ENCODE measurements at places on chromosomes 7 and 10.

DNA sequence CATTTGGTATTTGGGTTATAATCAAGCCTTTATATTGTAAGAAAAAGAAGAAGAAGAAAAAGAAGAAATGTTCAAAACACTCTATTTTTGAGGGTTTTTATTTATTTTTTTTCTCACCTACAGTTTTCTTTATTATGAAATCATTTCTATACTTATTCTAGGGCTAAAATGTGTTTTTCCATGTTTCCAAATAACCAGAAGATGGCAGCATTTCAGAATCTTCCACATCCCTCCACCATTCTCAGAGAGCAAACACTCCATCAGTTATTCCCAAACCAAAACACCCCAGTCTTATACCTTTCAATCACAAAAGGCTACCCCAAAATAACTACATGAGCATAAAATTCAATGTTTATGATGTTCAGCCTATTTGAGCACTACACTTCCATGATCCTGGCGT, 38.7 kb upstream of the PPP1R17 start:
- peak; percentile 56 for DNase-seq

DNA sequence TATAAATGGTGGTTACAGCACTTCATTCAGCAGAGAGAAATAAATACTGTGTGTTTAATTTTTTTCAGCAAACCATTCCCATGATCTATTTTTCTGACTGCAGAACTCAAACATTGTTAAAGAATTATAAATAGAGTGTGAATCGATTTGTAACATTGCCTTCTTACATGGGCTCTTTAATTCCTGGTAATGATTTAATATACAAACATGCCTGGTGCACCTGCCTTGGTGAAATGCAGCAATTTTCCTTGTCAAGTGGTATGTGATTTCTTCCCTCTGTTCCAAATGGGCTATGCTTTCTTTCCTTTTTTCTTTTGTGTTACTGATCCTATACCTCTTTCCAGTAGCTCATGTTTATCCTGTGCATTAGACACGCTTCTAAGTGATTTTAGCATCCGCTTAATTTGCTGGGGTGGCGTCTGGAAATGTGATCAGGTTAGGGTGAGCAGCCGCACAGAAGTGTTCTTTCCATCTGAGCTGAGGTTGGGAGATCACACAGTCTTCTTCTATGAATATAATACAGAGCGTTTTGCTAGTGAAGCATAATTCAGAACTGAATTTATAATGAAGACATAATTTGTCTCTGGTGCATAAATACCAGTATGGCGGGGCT, 94.3 kb upstream of the ITGB1 start:
- peak; percentile 27 for DNase-seq

- DNase-seq = no peak
These were observed 625.6 kb downstream of the SUGCT start for GRCh38 chr7:40760293-40760964.

DNA sequence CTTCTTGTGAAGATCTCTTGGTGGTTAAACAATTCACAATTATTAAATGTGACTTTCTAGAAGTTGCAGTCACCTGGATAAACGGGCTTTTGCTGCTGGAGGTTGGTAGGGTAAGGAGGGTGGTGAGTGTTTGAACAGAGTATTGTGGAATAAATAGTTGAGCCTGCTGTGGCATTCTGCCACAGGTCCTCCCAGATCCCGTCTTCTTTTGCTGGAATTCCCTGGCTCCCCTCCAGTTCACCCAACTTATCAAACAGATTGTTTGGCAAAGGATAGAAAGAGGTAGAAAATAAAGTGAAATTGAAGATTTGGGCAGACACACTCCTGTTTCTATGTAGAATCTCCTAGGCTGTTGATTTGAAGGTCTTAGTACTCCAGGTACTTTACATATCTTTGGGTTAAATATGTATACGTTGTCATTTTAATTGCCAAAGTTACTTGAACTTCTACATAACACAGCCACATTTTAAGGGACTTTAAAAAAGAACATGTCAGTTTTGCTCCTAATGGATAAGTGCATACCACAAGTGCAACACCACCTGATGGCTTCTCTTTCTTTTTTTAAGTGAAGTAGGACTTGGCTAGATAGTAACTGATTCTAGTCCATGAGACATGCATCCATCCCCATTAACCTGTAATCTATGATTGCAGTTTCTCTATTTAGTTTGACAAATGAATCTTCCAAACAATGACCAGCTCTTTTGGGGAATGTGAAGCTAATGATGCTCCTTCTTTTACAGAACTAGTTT, 83.0 kb downstream of the ARL4A start:
- DNase-seq = no peak

DNA sequence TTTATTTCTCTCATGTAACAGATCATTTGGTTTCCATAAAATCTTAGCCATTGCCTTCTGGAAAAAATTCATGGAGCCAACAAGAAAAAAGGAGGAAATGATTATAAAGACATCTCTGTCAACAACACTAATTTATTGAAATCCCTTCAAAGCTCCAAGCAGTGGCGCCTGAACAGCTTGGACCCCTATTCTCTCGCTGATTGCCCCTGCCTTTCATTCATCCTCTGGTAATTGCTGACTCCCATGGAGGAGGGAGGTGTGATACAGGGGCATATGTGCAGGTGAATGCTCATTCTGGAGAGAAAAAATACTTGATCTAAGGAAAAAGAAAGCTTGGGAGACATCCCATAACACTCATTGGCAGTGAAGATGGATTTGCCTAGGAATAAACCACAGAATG, 345.5 kb downstream of the FGFR2 start:
- no peak for DNase-seq

GRCh38 chr10:71561003-71561574, 158.5 kb downstream of the C10orf105 start:
- peak; percentile 49 for DNase-seq

DNA sequence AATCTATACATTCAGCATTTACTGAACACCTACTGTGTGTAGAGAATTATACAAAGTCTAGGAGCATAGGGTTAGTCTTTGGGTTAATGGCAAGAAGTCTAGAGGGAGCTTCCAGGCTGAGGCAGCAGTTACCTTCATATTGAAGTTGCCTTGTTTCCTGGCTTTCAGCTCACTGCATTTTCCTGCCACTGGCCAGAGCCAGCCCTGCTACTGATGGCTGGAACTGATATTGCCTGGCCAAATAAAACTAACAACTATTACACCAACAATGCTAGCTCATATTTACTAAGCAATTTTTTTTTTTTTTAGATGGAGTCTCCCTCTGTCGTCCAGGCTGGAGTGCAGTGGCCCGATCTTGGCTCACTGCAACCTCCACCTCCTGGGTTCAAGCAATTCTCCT, 165.7 kb upstream of the ITGB1 start:
- no peak for DNase-seq

GRCh38 chr7:39709768-39710311, 86.5 kb downstream of the RALA start:
- peak; percentile 94 for DNase-seq

DNA sequence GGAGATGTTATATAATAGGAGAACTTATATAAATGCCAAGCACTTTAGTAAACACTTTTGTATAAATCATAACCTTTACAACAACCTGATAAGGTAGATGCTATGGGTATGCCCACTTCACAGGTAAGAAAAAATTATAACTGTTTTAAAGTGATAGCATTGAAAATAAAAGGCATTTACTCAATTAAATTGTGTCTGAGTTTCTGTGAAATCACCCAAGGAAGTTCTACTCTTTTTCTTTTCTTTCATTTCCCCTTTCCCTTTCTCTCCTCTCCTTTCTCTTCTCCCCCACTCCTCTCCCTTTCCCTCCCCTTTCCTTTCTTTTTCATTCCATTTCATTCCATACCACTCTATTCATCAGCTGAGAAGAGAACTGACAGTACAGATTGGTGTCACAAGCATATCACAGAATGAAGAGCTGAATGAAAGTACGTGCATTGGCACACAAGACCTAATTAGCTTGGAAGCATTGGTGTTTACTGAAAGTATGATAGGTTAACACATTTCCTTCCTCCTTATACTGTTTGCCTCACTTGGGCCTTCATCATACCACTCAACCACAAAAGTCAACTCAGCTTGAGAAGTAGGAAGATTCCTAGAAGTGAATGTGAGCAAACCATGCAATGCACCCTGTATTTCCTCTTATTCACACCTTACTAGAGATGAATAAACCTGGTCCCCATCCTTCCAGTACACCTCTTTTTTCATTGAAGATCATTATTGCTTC, 117.9 kb upstream of the AGR3 start:
- no peak for DNase-seq

- no peak for DNase-seq
These were observed 146.2 kb upstream of the RET start for GRCh38 chr10:42930516-42931192.

GRCh38 chr7:105277341-105277740, 111.4 kb downstream of the SRPK2 start:
- no peak for DNase-seq

DNA sequence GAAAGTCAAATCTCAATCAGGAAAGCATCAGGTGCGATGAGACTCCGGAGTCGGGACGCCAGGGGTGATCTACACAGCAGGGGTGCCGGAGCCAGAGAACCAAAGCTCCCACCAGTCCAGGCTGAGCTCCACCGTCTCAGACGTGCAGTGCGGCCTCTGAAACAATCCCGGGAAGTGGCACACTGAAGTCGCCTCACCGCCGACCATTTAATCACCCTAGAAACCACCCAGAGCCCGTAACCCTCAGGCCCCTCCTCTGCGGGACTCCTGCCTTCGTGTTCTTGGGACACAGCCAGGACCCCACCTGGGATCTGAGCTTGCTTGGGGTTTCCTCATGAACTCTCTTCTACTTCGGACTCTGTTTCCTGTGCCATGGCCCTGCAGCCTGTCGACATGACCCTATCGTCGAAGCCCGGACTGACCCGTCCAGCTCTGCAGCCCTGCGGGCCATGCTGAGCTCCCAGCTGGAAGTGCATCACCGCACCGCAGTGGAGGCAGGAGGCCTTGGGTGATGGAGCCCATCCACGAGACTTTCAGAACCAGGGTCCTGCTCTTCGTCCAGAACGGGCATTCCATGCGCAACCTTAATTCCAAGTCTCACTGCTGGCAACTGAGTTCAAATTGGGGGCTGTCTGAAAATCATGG, 266.4 kb downstream of the PTPRN2 start:
- no peak for DNase-seq

DNA sequence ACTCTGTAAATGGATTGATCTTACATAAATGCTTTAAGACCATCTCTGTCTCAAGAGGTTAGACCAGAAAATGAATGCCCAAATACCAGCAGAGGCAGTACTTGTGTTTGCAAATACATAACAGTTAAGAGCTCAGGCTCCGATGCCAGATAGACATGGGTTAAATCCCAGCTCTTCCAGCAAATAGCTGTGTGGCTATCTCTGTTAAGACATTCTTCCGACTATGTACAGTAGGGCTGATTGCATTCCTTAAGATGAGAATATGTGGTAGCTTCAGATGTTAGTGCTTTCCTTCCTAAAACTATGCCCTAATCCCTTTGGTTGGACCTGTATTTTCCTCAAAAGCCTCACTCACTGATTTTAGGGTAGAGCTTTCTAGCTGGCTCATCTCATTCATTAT, 2.2 kb downstream of the IDE start:
- no peak for DNase-seq

GRCh38 chr7:100674411-100675104, 1.0 kb downstream of the GNB2 start:
- peak; percentile 48 for DNase-seq

DNA sequence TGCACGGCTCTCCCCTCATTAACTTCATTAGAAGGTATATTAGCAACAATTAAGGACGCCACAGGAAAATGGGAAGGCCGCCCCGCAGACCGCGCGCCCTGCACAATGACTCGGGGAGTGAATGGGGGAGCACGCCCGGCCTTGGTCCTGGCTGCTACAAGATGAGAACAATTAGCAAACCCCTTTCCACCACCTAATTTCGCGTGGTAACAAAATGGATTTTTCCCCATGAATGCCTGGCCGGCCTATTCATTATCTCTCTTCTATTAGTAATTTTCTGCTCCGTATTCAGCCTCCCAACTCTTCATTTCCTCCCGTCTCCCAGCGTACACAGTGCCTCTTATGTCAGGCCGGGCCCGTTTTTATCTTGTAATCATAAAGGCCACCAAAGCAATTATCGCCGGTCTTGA, 346.9 kb downstream of the DNAJB6 start:
- DNase-seq = no peak

DNA sequence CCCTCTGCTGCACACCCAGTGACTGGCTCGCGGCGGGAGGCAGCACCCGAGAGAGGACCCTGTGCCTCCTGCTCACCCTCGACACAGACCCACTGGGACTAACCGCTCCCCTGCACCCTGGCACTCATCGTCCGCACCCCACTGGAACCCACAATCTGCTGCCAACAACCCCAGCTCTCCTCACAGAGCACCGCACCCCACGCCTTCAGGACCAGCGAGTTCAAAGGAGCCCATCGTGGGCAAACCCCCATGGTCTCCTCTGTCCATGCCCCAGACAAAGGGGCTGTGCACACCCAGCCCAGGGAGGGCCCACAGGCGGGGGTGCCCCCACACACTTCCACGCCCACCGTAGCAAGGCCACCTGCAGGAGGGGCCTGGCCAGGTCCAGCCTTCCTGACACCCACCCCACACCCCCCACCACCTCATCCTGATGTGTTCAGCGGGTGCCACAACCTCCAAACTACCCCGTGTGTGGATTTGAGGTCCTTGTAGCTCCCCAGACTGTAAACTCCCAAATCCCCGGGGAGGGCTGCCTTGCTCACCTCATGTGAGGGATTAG, 14.0 kb downstream of the RASGEF1A start:
- no peak for DNase-seq

DNA sequence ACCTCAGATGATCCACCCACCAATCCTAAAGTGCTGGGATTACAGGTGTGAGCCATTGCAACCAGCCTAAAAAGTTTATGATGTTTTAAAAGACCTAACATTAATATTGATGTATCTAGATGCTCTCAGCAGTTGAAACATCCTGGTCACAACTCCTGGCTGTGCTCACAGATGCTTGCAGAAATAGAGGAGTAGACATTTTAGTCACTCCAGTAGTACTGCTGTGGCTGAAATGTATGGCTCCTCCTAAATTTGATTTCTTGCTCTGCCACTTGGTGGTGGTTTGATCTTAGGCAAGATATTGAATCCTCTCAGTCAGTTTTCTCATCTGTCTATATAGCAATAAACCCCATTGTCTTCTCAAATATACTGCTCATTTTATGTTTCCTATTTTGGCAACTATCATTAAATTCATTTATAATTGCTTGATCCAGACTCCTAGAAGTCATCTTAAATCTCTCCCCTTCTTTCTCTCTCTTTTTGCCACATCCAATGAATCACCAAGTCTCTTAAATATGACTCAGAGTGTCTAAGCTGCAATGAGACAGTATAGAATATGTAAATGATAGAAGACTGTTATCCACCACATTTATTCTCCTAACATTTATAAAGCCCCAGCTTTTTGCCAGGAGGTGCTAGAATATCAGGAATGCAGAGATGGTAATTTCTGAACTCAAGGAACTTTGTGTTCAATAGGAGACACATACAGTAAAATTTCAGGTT, 78.1 kb upstream of the NRBF2 start:
- DNase-seq = no peak
